Choroid plexus epithelial cell (primary cell): ENCODE measurements at places on chromosomes 1 and 21.

DNA sequence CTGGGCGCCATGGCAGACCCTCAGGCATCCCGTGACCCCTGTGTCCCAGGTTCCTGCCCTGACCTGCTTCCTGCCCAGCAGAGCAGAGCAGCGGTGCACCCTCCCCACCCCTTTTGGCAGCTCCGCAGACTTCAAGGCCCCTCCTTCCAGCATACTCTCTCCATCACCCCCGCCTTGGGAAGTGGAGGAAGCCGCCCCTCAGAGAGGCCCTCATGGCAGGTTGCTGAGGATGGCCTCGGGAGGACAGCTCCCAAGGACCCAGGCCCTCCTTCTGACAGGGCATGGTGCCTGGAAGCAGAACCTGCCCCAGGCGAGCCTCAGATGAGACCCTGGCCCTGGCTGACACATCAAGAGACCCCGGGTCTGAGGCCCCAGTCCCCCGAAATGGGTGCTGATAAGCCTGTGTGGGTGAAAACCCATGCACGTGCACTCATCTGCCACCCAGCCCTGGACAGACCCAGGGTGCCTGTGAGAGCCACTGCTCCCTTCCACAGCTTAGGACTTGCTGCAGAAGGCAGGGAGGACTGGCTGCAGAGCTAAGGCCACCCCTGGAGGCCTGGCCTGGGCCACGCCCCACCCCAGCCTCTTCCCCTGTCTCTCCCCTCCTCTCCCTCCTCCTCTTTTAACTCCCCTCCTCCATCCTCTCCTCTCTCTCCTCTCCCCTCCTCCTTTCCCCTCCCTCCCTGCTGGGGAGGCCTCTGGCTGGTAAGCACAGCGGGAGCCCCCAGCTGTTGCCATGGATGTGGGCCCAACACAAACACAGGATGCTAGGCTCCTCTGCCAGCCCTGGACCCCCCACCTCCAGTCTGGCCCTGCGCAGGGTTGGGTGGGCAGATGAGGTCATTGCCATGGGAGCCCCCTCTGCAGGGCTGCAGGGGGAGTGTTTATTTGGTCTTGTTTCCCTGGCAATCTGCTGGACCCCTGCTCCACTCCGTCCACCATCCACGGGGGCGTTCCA, 33.7 kb downstream of the WNT9A start:
- DNase-seq: peak; percentile 58

DNA sequence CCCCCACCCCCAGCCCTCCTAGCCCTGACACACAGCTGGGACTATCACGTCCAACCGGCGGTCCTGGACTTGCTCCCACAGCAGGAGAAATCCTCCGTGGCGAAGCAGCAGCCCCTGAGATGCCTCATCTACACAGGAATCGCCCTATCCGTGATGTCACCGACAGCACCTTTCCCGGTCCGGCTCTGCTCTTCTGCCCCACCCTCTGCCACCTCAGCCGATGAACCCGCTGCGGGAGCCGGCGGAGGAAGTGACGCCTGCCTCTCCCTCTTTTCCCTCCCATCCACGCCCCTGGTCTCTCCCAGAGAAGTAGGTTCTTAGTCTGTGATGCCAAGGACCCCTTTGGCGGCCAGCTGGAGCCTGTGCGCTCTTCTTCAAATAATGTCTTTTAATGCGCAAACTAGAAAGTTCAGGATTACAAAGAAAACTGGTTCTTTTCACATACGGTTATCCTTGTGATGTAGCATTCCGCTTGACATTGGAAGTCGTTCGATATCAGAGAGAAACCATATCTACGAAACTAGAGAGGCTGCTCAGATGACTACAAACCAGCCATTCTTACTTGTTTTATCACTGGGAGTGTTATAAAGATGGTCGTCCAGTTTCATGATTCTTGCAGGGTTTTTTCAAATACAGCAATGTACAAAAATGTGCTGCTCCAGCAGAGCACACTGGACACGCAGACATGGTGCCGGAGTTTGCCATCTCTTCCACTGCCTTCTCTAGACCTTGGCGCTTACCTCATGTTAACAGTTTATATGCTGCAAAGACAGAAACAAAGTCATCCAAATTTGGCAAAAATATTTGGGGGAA, 120.3 kb downstream of the PPIAL4G start:
- peak; percentile 39 for DNase-seq

DNA sequence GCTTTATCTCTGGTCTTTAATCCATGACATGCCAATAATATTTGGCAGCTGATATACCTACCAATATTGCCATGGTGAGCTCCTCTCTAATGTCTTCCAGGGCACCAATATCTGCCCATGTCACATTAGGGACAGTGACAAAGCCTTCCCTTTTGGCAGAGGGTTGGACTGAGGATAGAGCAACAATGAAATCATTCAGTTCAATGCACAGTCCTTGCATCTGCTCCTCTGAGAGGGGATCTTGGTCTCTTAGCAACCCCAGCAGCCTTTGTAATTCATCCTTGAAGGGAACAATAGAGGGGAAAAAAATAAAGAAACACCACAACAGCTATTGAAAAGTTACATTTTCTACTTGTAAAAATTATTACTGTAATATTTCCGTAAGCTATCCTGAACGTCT, 42.3 kb downstream of the NVL start:
- no peak for DNase-seq

DNA sequence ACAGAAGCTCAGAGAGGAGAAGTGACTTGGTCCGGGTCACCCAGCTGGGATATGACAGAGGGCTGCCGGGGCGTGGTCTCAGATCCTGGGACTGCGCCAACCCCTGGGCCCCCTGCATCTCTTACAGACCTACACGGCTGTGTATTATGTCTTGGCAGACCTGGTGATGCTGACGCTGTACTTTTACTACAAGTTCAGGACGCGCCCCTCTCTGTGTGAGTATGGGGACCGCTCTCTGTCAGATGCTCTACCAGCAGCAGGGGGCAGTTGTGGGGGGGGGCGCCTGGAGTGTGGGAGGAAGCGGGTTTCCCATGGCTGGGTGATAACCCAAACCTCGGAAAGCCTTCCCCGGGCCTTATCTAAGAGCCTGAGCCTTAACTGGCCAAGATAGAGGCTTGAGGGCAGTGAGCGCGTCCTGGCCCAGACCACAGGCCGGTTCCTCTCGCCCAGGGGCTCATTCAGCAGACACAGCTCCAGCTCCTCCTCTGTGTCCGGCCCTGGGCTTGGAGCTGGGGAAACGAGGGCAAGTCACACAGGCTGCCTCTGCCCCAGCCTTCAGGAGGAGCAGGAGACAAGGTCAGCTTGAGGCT, 13.3 kb downstream of the SLC66A1 start:
- DNase-seq: no peak

DNA sequence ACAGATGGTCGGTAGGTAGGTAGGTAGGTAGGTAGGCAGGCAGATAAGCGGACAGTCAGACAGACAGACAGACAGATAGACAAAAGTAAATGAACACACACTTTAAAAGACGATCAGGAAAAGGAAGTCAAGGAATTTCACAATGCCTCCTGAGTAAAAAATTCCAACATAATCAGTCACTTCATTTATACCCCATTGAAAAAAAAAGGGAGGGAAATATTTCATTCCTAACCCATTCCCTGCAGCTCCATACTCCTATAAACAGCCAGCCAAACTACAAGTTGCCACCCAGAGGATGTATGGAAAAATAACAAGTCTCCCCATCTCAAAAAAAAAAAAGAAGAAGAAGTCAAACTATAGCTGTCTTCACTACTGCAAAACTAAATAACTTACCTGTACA, 43.4 kb downstream of the ZZZ3 start:
- DNase-seq: peak; percentile 21

DNA sequence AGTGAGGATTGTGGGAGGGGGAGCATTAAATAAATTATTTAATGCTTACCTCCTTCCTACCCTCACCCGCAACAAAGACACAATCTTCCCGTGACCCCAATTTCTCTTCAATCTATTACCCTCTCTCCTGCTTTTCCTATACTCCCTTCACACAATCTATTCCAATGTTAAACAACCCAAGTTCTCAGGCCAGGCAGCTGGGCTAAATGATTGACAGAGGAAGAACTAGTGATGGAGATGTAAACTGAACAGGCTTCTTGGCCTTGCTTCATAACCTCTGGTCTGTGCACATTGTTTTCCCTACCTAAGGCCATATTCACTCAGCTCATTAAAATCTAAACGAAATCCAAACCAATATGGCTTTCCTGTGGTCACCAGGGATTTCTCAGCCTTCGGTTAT, 3.9 kb upstream of the RCC1 start:
- no peak for DNase-seq

DNA sequence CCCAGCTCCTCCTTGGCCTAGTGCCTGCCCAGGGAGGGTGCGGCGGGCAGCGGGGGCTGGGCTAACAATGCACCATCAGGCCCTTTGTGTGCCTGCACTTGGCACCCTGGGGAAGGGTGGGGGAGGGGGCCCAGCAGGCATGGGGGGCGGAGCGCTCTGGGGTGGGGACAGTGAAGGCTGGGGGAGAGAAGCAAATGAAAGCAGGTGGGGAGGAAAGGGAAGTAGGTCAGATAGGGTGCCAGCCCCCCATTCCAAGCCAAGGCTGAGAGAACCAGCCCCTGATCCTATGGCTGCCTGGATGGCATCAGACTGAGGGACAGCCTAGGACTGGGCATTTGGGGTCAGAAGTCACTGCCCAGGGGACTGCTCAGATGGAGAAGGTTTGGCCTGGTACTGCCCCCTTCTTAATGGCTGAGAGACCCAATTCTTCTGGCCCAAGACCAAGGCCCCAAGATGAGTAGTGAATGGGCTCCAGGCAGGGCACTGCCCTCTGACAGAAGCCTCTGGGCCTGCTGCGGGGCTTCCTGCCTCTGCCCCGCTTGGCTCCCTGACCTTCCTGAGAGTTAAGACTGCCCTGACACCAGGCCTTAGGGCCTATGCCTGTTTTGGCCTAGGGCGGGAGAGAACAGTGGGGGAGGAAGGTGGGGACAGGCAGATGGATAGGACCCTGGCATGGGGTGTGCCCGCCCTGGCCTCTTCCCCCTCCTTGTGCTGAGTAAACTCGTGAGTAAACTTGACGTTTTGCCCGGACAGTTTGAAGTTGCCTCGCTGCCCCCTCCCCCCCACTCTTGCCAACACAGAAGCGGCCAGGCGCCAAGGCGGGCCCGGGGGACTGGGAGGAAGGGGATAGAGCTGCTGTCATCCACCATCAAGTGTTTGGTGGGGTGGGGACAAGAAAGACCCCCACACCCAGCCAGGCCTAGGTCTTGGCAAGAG, 2.7 kb downstream of the ZBTB7B start:
- DNase-seq: no peak

DNA sequence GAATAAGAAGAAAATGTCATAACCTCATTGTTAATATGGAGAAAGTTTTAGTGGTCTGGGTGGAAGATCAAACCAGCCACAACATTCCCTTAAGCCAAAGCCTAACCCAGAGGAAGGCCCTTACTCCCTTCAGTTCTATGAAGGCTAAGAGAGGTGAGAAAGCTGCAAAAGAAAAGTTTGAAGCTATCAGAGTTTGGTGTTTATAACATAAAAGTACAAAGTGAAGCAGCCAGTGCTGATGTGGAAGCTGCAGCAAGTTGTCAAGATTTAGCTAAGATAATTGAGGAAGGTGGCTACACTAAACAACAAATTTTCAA, 67.6 kb upstream of the BCL9 start:
- no peak for DNase-seq

- no peak for DNase-seq
These were observed 28.4 kb upstream of the NFIA start for GRCh38 chr1:61053712-61054600.

GRCh38 chr1:246142320-246142893, 364.7 kb downstream of the SMYD3 start:
- peak; percentile 93 for DNase-seq

- peak; percentile 35 for DNase-seq
These were observed 20.0 kb upstream of the DISP1 start for GRCh38 chr1:222794656-222795474.

DNA sequence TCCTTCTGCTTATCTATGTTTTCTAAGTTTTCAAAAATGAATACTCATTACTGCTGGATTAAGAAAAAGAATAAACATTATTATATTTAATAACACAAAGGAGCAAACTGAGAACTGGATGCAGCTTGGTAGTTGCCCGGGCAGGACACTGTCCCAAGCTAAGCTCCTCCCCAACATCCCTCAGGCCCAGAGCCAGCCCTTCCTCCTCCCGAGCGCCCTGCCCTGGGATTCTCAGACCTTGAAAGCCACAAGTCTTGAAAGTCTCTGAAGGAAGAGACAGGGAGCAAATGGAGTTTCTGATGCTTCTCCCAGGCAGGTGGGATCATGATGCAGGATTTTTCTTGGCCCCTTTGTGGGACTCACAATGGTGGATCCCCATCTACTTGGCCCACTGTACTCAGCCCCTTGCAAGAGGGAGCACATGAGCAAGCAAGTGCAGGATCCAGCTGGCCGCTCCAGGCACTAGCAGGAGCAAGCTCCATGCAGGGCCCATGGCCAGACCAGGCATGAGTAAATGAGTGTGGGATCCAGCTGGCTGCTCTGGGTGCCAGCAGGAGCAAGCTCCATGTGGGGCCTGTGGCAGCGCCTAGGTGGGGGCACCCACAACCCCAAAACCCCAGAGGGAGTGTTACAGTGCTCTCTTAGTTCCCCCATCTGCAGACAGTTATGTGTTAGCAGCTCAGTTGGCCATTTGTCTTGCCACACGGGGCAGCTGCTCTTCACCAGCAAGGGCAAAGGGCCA, 32.1 kb upstream of the RAB4A start:
- no peak for DNase-seq

DNA sequence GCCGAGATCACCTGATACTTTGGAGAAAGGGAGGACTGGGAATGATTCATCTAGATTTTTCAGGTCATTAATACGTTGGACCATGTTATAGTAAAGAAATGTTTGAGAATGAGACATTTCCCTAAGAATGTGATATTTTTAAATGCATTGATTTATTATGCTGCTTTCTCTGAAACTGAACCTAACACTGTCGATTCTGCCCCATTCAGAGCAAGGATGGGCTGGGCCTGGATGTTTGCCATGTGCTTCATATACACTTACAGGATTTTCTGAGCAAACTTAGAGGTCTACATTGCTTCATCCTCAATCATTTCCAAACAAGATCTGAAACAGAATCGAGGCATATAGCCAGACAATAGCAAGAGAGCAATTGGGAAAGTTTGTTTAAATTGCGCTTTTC, 183.3 kb downstream of the CRB1 start:
- DNase-seq: no peak

GRCh38 chr1:171973421-171973820, 132.1 kb downstream of the DNM3 start:
- no peak for DNase-seq

DNA sequence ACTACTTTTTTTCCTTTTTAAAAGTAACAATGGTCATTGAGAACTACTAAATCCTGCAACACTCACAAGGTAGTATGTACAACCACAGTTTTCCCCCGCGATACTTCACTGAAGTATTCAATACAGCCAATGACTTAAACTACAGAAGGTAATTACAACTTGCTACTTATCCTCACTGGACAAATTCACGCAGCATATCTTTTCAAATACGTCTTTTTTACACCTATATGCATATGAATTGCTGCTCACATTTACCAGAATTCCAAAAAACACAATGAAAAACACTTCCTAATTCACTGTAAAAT, 12.4 kb downstream of the NRIP1 start:
- DNase-seq: no peak

DNA sequence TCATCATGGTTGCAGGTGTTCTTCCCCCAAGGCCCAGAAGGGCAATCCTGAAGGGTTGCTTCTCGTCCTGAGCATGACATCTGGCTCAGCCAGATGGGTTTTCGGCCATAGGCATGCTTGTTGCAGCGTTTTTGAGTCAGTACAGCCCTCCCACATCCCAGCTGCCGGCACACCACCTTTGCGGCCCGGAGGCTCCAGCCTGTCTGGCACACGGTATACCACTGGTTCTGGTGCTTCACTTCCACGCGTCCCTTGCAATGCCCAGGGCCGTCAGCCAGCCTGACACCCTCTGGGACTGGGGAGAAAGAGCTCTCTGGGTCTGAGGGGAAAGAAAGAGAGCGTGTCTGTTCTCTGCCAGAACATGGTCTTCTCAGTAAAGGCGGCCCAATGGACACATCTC, 7.2 kb downstream of the CD5L start:
- no peak for DNase-seq
